ENCODE measurements at places on chromosomes 3 and 15. TPM values are rescaled to one million over a fixed set of nuclear protein-coding genes. Genes with fewer than 3 reads are reported as not detected.

DNA sequence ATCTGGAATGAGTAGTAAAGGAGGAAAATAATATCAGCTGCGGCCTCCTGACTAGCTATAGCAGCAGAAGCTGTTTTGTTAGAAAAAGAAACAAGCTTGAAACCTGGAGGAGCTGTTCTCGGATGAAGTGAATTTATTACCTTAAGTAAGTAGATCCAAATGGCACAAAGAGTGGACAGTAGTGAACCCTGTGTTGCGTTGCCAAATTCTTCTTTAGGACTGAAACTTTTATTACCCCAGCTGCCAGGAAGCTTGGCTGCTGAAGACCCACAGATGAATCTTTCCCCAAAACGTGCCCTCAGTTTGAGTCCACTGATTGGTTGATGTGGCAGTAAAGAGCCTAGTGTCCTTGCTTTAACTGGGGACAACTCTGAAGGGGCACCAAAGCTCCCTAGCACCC lies 366.8 kb upstream of the GBE1 start:
- DNase-seq: no peak

DNA sequence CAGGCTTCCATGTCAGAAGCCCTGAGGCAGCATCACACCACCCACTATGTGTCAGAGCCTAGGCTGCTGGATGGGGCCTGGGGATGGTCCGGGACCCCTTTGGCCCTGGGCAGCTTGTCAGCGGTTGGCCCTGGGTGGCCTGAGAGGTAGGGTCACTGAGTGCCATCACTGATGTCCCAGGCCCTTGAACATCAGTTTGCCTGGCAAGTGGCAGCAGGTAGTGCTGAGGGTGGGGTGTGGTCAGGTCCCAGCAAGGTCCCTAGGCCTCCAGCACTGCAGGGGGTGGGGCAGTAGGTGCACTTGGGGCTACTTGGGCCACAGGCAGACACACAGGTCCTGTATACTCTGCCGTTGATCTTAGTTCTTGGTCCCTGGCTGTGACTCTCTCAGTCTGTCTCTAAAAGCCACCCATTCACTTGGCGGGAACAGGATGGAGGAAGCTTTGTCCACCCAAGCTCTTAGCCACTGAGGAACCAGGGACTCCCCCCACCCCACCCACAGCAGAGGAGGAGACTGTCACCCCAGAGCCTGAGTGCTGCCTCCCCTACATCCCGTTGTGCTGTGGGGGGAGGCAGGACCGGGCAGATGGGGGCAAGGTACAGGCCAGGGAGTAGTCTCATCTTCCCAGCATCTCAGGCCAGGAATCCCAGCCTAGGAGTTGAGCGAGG lies 5.8 kb downstream of the GNAI2 start:
- no peak for DNase-seq

GRCh38 chr15:95793231-95793630 lies 537.3 kb upstream of the NR2F2 start:
- DNase-seq: no peak

Gene MEGF11
- total RNA-seq: 0.95 TPM

DNA sequence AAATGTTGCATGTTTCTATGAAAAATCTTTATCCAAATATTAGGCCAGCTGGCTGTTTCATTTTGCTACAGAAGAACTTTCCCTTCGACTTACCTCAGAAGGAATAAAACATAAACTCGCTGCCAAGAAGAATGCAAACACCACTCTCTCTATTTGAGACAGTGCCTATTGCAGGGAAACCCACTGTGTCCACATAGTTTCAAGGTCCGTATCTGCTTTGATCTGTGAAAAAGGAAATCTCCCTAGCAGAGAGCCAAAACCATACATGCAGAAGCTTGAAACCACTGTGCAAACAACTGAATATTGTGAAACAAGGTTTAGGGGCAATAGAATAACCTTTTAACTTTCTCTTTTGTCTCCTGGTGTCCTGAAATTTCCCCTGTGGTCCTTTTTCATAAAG lies 35.0 kb upstream of the CAPN7 start:
- no peak for DNase-seq

GRCh38 chr3:125058529-125058928 lies 2.7 kb upstream of the HEG1 start:
- DNase-seq: no peak

- no peak for DNase-seq
Observed at GRCh38 chr3:115704661-115705338, 81.5 kb downstream of the GAP43 start.

GRCh38 chr15:40420793-40421192 lies 15.2 kb downstream of the IVD start:
- no peak for DNase-seq

DNA sequence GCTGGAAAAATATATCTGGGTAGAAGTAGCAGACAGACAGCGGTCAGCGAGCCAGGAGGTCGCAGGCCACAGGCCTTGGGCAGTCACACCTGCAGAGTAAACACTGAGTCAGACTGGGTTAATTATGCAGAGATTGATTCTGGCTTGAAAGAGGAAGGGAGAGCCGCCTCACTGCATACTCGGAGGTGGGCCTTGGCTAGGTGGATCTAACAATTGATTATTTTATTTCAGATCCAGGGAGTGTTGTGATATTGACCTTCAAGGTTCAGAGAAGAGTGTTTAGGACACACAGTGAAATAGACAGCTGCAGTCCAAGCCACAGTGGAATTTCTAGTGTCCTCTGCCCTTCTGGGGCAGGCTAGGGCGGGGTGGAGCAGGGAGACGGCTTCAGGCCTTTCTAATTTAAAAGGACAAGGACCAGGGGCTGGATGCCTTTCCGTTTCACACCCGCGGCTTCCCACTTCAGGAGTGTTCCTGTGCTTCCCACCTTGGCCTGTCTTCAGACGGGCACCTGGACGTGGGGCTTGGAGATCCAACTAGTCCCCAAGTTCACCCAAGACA lies 237.3 kb downstream of the XXYLT1 start:
- no peak for DNase-seq

Gene NOX5
- 0.26 TPM for total RNA-seq

DNA sequence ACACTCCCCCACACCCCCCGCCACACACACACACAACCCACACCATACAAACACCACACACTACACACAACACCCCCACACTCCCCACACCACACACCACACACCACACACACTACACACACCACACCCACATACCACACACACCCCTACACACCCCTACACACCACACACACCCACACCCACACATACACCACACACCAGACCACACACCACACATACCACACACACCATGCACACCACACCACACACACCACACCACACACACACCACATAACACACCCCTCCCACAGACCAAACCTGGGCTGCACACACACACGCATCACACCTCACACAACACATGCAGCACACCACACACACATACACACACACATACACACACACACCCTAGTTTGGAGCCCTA lies 1.8 kb upstream of the RASGRF1 start:
- no peak for DNase-seq

Gene POPDC2
- total RNA-seq: 0.15 TPM

GRCh38 chr3:76753599-76753998 lies 286.3 kb upstream of the ROBO2 start:
- DNase-seq: no peak

DNA sequence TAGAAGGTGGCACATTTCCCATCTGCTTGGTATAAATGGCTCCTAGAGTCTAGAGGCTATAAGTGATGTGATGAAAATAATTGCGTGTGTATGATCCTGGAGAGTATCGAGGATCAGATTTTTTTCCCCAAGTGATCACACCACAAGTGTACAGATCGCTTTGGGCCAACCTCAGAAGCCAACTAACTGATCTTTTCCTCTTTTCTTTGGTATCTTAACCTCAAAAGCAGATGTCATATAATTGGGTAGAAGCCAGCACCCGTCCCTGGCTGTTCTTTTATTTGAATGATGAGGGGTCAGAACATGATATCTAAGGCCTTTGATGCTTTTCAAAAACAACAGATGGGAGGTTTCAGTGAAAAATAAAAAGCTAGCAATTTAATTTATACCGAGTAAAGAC lies 3.3 kb downstream of the P2RY14 start:
- no peak for DNase-seq

Data from Panc1 (cell line).